Choroid plexus epithelial cell (primary cell): ENCODE measurements at places on chromosomes 16 and 17.

- peak; percentile 34 for DNase-seq
These were observed 5.3 kb downstream of the ARHGDIA start for GRCh38 chr17:81865733-81866439.

DNA sequence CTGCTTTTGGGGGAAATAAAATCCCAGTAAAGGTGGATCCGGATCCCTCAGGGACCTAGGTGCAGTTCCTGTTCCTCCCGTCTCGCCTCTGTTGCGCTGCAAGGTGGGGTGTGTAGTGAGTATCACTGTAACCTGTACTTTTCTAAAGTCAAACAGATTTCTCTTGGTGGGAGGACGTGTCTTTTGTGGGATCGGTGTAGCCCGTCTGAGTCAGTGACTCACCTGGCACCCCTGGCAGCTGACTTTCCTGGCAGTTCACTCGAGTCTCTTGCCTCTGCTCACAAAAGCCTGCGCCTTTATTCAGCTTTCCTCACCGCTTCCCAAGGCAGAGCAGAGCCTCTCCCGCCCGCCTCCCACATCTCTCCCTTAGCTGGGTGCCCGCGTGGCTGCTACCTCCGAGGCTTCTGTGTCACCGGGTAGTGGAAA lies 85.7 kb downstream of the CMIP start:
- DNase-seq = no peak

DNA sequence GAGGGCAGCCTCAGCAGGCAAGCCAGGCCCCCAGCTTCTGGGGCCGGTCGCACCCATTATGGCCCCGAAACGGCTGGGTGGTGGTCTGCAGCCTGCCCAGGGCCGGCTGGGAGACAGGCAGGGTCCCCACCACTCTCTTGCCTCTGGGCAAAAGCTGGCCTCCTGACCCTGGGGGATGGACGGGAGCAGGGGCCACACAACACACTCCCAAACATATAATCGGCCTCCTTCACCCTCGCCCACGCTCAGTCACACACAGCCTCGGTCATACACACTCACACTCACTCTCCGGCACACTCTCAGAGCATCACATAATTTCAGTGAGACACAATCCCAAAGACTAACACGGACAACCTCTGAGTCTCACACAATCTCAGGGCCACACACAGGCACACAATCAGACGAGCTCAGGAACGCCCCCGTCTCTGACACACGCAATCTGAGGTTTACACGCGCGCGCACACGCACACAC lies 589 bp downstream of the PEMT start:
- DNase-seq = no peak

DNA sequence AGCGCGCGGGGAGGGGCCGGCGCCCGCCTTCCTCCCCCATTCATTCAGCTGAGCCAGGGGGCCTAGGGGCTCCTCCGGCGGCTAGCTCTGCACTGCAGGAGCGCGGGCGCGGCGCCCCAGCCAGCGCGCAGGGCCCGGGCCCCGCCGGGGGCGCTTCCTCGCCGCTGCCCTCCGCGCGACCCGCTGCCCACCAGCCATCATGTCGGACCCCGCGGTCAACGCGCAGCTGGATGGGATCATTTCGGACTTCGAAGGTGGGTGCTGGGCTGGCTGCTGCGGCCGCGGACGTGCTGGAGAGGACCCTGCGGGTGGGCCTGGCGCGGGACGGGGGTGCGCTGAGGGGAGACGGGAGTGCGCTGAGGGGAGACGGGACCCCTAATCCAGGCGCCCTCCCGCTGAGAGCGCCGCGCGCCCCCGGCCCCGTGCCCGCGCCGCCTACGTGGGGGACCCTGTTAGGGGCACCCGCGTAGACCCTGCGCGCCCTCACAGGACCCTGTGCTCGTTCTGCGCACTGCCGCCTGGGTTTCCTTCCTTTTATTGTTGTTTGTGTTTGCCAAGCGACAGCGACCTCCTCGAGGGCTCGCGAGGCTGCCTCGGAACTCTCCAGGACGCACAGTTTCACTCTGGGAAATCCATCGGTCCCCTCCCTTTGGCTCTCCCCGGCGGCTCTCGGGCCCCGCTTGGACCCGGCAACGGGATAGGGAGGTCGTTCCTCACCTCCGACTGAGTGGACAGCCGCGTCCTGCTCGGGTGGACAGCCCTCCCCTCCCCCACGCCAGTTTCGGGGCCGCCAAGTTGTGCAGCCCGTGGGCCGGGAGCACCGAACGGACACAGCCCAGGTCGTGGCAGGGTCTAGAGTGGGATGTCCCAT lies 232.8 kb downstream of the SEC14L1 start:
- DNase-seq = peak; percentile 45

GRCh38 chr17:40355123-40355803 lies 9.3 kb downstream of the GJD3 start:
- DNase-seq = peak; percentile 66

- no peak for DNase-seq
These were observed 13.3 kb downstream of the CES4A start for GRCh38 chr16:67001726-67002125.

DNA sequence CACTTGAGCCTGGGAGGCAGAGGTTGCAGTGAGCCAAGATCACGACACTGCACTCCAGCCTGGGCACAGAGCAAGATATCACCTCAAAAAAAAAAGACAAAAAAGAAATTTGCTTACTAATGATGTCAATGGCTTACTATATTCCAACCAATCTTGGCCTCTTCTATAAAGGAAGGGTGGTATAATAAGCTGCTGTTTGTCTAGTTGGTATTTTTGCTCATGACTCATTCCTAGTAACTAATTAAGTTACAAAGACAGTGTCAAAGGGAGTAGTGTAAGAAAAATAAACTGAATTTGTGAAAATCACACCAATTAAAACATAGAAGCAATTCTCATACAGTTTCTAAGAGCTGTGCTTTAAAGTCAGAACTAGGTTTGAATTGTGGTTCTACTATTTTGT lies 82.5 kb downstream of the NLK start:
- no peak for DNase-seq

DNA sequence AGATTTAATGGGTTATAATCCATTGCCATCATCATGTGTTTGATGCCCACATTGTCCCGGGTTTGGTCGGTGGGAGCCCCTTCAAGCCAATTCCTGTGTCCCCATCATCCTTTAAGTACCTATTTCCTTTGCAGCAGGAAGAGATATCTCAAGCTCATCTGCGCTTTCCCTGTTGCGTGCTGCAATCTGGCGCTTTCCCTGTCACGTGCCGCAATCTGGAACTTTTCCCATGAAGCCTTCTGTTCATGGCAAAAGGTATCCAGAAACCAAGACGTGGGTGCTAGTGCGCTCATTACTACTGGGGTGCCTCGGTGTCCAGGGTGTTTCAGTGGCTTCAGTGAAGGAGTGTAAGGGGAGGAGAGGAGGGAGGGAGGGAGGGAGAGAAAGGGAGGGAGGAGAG lies 174.6 kb upstream of the ZNF469 start:
- DNase-seq = no peak

- no peak for DNase-seq
These were observed 22.1 kb downstream of the TMC7 start for GRCh38 chr16:19005561-19006445.

- DNase-seq = no peak
These were observed 30.6 kb downstream of the ABCA9 start for GRCh38 chr17:69030169-69030568.
